Prostate gland (tissue), 2 donors: ENCODE measurements at places on chromosomes 2 and 18. TPM values are rescaled to one million over a fixed set of nuclear protein-coding genes. Genes with fewer than 3 reads are reported as not detected.

DNA sequence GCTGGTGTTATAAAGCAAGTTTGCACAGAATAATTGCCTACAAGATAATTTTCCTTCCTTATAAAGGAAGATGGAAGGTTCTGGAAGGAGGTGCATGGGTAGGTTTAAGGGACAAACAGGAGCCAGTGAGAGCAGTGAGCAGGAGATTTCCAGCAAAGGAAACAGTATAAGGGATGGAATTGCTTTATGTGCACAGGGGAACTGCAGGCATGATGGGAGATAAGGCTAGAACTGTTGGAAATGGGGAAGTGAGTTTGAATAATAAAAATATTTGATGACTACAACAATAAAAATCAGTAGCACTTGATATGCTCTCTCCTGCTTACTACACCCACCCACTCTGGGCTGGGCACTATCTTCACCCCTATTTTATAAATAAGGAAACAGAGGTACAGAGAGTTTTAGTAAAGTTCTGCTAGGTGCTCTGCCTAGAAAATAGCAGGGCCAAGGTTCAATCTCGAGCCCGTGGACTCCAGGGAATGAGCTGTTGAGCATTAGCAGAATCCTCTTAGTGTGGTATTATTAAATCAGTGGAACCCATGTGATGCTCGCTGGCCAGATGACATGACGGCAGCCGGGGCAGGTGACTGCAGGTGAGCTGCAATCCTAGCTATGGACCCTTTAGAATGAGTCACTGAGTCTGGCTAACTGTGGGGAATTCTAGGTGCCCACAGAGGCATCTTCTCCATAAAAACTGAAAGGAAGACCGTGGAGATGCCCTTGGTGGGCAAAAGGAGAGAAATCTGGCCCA is 302.5 kb downstream of the PIEZO2 start:
- no peak overlapping the region for H3K27ac ChIP-seq
- no peaks in the 10 kb centered on the region for H3K36me3 ChIP-seq
- no peak for DNase-seq
- H3K4me1 ChIP-seq: no peaks in the 10 kb centered on the region

GRCh38 chr2:26537069-26537825 is 59.3 kb upstream of the OTOF start:
- DNase-seq: no peak
- no peak overlapping the region for H3K27ac ChIP-seq
- no peaks in the 10 kb centered on the region for H3K4me1 ChIP-seq
- no peak overlapping the region for H3K4me3 ChIP-seq

DNA sequence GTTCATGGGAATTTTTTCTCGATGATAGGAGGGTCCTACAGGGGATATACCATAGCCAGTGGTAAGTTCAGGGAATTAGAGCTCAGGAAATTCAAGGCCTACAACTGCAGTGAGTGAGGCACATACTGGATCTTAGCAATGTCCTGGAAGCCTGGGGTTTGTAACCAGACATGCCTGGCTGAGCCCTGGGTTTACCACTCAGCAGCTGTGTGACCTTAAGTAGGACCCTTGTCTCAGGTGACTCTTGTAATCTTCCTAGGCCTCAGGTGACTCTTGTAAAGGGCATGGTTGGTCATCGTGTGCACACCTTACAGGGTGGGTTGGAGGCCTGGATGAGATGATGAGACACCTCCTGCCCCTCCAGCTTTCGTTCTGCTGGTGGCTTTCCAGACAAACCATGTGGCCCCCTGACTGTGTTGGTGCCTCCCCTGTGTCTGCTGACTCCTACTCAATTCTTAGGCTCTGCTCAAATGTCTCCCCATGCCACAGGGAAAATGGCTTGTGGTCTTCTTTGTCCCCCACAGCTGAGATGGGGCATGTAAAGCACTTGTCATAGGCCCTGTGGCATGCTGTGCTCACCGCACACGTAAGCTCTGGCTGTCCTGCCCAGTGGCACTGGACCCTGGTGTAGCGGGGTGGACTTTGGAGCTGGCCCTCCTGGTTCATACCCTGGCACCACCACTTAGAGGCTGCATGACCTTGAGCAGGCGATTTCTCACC is 94.1 kb downstream of the FHOD3 start:
- no peak for DNase-seq
- H3K27me3 ChIP-seq: no peaks in the 10 kb centered on the region
- H3K36me3 ChIP-seq: no peaks in the 10 kb centered on the region
- H3K4me1 ChIP-seq: no peaks in the 10 kb centered on the region

DNA sequence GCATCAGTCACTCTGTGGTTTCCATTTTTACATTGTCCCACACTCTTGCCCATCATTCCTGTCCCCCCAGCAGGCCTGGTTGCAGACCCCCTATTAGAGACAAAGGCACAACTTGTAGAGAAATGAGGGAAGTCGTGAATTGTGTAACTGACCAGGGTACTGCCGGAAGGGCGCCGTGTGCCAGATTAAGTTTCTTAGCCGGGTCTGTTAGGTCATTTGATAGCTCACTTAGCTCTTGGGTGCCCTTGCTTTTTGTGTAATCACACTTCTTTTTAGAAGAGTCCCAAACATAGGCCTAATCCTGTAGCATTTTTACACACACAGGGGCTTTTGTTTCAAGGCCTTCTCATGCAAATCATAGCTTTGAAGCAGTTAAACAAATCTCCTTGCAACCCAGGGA is 87.2 kb downstream of the CTAGE1 start:
- H3K27me3 ChIP-seq: no peaks in the 10 kb centered on the region
- no peaks in the 10 kb centered on the region for H3K4me1 ChIP-seq
- H3K27ac ChIP-seq: no peak overlapping the region
- no peak for DNase-seq

Gene CABLES1
- total RNA-seq: 16.2 TPM

GRCh38 chr2:100556746-100557145 is 6.0 kb upstream of the PDCL3 start:
- H3K36me3 ChIP-seq: no peaks in the 10 kb centered on the region
- H3K4me3 ChIP-seq: no peak overlapping the region
- DNase-seq: no peak
- H3K27ac ChIP-seq: no peak overlapping the region
- no peaks in the 10 kb centered on the region for H3K4me1 ChIP-seq
- H3K27me3 ChIP-seq: no peaks in the 10 kb centered on the region

DNA sequence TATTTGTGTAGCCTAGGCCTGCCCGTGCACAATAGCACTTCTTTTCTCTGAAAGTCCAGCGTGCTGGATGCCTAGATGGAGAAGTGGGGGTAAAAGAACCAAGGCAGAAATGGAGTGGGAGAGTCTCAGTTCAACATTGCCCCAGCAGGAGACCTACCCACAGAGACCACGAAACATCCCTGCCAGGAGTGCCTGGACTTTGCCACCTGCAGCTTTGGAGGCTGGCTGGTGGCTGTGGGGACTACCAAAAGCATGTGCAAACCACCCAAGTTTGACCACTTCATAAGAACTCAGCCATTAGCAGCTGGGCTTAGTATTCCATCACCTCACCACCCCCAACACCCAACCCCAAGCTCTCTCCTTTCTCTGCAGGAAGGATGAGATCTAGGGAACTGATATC is 416.9 kb upstream of the ID2 start:
- no peak for DNase-seq
- H3K27ac ChIP-seq: no peak overlapping the region
- no peaks in the 10 kb centered on the region for H3K36me3 ChIP-seq
- H3K27me3 ChIP-seq: no peaks in the 10 kb centered on the region
- no peaks in the 10 kb centered on the region for H3K4me1 ChIP-seq

Gene CXCR1
- total RNA-seq: not detected

GRCh38 chr18:36187193-36187825 is at the start of gene MOCOS:
MOCOS (plus strand) TSS chr18:36187497; CDS start chr18:36187540, 43 bp downstream.
- H3K27ac ChIP-seq: peak within 1 kb of the TSS; percentile 60
- H3K36me3 ChIP-seq: no peaks in the 10 kb centered on the region
- peak; percentile 72 for DNase-seq
- no peaks in the 10 kb centered on the region for H3K27me3 ChIP-seq
- H3K4me1 ChIP-seq: no peaks in the 10 kb centered on the region
- H3K4me3 ChIP-seq: peak within 1 kb of the TSS; percentile 64

Gene CCDC68
- 20.8 TPM for total RNA-seq

DNA sequence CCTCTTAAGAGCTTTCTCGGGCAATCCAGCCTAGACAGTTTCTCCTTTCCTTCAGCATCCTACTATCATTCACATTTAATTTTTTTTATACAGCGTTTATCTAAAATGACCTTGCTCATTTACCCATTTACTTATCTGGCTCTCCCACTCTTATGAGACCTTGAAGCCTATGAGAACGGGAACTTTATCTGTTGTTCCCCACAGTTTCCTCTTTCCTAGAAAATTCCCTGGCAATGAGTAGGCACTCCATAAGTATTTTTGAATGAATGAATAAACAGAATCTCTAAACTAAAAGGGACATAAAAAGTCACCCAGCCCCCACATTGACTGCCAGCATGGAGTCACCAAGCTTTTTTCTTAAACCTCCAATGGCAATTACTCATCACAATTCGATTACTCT is 353.2 kb downstream of the METTL4 start:
- no peak for DNase-seq
- no peak overlapping the region for H3K27ac ChIP-seq
- no peaks in the 10 kb centered on the region for H3K4me1 ChIP-seq

DNA sequence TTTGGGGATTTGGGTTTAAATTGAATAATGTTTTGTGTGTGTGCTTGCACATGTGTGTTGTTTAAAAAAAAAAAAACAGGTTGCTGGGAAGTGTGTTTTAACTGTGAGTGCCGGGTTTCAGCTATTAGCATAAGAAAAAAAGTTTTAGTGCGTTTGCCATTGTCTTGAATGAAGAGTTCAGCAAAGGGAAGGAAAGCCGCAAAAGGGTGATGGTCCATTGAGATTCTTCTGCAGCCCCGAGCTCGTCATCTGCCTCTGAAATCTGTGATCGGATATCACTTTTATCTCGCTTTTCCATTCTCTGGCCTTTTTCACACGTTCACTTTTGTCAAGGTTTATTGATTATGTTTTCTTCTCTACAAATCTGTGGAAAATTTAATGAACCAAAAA is 4.7 kb downstream of the GLI2 start:
- peaks cover 4% of the 10 kb centered on the region for H3K27me3 ChIP-seq
- H3K36me3 ChIP-seq: no peaks in the 10 kb centered on the region
- no peak for DNase-seq
- peaks cover 12% of the 10 kb centered on the region for H3K4me1 ChIP-seq

DNA sequence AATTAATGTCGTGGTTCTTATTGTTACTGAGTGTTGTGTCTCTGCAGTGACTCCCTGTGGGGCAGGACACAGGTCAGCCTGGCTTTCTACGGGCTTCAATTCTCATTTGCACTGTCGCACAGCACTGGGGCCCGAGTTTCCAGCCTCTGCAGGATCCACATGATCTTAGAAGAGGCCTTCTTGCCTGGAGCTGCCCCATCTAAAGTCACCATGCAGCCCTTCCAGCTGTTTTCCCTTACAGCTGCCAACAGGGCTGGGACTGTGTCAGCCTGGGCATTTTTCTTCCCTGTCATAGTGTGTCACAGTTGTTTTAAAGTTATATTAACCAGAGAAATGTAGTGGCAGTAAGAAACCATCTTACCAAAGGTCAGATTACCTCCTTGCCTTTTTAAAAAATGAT is 27.0 kb downstream of the FHL2 start:
- no peaks in the 10 kb centered on the region for H3K27me3 ChIP-seq
- H3K4me3 ChIP-seq: no peak overlapping the region
- no peak for DNase-seq
- H3K4me1 ChIP-seq: peaks cover 8% of the 10 kb centered on the region
- H3K36me3 ChIP-seq: no peaks in the 10 kb centered on the region

DNA sequence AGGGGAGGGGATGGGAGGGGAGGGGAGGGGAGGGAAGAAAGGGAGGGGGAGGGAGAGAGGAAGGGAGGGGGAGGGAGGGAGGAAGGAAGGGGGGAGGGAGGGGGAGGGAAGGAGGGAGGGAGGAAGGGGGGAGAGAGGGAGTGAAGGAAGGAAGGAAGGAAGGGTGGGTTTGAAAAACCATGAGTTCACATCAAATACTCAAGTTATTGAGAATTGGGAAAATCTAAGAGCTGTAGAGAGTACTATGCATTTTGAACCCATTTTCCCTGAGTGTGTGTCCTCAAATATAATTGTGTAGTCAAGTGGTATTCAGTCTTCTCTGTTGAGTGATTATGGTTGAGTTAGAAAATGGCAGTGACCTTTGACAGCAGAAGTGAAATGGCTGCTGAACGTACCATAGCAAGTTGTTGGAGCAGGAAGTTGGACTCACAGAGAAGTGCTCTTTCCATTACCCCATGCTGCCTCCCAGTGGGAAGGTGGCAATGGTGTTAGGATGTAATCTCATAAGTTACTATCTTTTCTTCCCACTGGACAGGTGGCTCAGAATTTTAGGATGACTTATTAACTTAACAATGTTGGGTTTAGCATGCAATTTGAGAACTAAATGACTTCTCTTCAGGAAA is 214.6 kb downstream of the SETBP1 start:
- H3K27ac ChIP-seq: no peak overlapping the region
- no peaks in the 10 kb centered on the region for H3K36me3 ChIP-seq

DNA sequence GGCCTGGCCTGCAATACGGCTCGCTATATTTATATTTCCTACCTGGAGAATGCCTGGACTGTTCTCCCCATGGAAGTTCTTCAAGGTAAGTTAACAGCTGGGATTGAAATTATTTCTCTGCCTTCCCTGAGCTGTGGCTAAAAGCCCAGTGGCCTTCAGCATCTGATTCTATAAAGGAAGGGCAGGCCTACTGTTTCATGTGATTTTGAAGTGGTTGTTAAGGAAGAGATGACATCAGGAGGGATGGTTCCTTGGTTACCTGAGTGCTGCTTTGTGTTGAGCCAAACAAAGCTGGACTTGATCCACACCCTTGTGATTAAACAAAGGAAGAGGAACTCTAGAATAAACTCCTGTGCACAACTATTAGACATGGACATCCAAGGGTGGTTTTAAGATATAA is 61.6 kb downstream of the MFSD6 start:
- no peaks in the 10 kb centered on the region for H3K27me3 ChIP-seq
- H3K4me3 ChIP-seq: no peak overlapping the region
- no peaks in the 10 kb centered on the region for H3K36me3 ChIP-seq
- DNase-seq: peak; percentile 69
- peaks cover 12% of the 10 kb centered on the region for H3K4me1 ChIP-seq
